ENCODE measurements at places on chromosomes 16 and 17.

DNA sequence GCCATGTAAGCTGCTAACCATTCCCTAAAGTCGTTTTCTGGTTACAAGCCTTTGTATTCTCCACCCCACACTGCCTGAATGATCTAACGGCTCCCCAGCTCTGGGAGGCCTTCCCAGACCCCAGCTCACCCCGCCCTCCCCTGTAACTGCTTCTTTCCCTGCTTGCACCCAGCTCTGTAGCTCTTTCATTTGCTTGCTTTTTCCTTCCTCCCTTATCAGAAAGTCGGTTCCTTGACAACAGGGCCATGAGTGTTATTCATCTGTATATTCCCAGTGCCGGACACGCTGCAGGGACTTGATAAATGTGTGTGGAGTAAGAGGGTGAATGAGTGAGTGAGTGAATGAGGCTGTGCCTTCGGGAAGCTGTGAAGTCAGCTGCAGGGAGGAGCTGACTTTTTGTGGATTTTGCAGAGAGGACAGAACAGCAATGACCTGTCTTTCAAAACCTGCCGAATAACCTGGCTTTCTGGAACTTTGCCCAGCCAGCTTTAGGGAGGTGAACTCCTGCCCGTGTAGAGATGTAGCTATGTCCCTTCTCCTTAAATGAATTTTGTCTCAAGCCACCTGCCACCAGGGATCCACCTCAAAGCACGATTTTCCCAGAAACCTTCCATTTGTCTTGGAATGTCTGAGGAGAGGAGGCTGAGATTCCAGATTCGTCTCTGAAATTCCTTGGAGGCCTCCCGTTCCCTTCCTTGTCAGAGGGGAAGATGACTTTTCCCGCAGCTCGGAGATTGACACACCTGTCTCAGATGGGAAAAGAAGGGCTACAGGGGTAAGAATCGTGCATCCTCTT, 20.0 kb upstream of the CACNG4 start:
- no peak for DNase-seq

- DNase-seq = peak; percentile 43
These were observed 4.2 kb downstream of the SOCS1 start for GRCh38 chr16:11251525-11252481.

DNA sequence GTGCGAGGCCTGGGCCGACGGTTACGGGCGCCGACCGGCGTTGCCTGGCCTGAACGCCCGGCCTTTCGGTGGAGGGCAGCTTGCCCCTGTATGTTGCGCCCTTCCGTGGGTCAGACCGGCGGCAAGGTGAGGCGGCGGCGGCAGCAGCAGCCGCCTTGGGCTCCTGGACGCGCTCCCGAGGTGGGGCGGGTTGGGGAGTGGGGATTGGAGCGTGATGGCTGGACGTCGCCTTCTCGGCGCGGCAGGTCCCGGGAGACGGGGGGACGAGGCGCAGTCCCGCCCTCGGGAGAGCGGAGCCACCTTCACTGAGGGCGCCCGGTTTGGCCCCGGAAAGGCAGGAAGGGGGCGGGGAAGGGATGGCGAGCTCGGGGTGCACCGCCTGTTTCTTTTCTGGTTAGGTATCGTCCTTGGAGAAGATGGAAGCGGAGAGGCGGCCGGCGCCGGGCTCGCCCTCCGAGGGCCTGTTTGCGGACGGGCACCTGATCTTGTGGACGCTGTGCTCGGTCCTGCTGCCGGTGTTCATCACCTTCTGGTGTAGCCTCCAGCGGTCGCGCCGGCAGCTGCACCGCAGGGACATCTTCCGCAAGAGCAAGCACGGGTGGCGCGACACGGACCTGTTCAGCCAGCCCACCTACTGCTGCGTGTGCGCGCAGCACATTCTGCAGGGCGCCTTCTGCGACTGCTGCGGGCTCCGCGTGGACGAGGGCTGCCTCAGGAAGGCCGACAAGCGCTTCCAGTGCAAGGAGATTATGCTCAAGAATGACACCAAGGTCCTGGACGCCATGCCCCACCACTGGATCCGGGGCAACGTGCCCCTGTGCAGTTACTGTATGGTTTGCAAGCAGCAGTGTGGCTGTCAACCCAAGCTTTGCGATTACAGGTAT, 671 bp downstream of the DGKE start:
- DNase-seq = no peak

DNA sequence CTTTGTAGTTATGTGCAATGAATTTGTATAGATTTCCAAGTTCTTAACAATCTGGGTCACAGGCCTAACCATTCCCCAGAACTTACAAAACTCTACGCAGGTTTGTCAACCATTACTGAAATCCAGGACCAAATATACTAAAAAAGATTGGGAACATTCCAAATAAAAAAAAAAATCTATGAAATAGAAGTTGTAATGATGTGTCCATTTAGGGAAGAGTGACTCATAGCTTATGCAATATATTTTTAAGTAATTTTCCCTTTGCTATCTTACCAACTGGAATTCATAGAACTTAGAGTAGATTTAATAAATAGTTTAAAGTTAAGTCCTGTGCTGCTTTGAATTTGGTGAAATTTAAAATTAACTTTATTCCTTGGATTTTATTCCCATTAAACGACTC, 393.2 kb downstream of the PMP22 start:
- no peak for DNase-seq

DNA sequence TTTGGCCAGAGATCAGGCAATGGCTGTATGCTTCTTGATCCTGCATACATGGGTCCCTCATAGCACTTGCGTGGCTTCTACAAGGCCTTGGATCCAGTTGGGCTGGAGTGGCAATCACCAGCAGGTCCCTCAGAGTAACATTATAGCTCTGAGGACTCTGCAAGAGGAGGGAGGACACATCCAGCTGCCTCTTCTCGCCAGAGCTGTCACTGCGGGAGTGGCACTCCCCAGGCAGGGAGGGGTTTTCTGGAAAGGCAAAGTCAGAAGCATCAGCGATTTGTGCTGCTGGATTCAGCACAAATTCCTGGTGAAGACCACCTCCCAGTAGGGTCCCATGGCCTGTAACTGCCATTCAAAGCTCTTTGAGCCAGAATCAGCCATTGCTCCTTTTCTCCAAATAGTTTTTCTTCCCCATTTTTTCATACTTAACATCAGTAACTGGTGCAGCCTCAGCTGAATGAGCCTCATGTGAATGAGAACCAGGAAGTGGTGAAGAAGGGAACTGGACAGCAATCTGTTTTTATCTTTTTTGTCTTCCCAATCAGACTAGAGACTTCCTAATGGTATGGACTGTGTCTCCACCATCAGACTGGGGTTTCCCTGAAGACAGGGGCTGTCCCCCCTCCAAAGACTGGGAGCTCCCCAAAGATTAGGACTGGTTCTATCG, 40.6 kb upstream of the HOXB13 start:
- DNase-seq = no peak

- peak; percentile 4 for DNase-seq
These were observed 72.0 kb downstream of the MSI2 start for GRCh38 chr17:57328109-57328882.

- no peak for DNase-seq
These were observed 122.2 kb downstream of the RPTOR start for GRCh38 chr17:80666867-80667266.

DNA sequence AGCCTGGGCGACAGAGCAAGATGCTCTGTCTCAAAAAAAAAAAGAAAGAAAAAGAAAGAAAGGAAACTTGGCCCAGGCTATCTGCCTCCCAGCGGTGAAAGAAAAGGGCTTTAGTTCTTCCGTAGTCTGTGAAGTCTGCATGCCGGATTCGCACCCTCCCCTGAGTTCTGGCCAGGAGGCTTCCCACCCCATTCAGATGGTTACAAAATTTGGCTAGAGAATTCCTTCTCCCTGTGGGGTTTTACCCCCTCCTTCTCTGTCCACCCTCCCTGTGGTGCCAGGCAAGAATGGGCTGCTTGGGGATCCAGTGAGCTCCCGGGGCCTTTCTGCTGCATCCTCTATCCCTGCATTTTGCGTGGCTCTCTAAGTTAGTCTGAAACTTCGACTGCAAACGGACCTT, 37.8 kb downstream of the PAFAH1B1 start:
- DNase-seq = no peak

DNA sequence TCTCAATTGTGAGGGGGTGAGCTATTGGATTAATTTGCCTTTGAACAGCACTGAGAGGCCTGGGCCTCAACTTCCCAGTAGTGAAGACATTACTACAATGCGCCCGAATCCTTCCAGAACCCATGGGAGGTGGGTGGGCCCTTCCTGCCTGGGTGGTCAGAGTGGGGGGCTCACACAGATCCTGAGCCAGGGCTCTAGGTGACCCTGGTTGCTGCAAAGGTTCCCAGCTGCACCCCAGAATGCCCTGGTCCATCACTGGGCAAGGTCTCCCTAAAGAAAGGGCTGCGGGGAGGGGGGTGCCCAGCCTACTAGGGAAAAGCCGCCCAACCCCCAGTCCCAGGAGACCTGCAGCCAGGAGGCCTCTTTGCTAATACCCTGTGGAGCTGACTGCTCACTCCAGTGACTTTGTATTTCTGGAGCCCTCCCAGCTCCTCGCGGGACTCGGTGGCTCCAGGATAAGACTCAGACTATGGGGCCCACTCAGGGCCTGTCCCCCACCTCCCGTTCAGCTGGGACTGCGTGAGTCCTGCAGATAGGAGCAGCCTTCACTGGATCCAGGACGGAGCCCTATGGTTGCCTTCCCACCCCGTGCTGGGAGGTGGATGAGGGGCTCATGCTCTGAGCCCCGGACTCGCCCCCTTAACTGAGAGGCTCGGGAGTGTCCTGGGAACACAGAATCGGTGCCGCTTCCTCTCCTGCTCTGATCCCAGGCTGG, 40.2 kb downstream of the SLC7A5 start:
- DNase-seq = no peak

DNA sequence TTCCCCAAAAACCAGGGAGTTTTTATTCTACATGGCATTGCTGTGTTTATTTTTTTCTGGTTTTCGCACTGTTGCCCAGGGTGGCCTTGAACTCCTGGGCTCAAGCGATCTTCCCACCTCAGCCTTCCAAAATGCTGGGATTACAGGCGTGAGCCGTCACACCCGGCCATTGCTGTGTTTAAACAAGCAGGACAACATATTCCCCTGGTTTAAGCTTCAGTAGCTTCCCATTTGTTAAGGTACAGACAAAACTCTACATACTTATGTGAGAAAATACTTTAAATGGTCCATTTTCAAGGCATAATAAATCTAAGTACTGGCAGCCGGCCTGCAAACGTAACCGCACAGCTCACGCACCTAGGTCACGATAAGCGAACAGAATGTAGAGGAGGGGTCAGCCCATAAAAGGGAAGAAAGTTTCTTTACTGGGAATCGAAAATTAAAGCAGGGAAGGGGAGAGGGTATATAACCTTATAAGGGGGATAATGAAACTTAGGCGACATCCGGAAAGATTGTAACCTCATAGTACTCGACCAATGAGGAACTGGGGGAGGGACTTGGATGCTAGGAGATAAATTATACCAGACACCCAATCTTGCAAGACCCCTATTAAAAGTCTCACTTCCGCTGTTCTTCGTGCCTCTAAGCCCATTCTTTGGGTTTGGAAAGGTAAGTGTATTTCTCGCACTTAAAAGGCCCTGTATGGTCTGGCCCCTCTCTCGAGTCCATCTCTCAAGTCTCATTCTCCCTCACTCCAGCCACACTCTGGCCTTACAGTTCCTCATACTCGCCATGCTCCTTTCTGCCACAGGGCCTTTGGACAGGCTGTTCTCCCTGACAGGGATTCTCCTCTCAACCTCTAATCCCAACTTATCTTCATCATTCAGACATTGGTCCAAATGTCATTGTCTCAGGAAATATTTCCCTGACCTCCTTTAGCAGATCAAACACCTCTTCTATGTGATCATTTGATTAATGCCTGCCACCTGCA, 59.2 kb downstream of the TEX14 start:
- no peak for DNase-seq

Data from RPMI7951 (cell line).